ENCODE measurements at places on chromosomes 12 and 14.

GRCh38 chr14:72616294-72616693, 277.6 kb downstream of the DPF3 start:
- no peak for DNase-seq

GRCh38 chr12:52063981-52064649, 5.7 kb upstream of the ATG101 start:
- peak; percentile 89 for DNase-seq

GRCh38 chr14:20781803-20782202, 735 bp downstream of the RNASE6 start:
- DNase-seq: no peak

GRCh38 chr12:124964251-124964650, 24.7 kb downstream of the DHX37 start:
- no peak for DNase-seq

- DNase-seq: no peak
Measured at GRCh38 chr12:82818271-82819035, 131.7 kb downstream of the TMTC2 start.

DNA sequence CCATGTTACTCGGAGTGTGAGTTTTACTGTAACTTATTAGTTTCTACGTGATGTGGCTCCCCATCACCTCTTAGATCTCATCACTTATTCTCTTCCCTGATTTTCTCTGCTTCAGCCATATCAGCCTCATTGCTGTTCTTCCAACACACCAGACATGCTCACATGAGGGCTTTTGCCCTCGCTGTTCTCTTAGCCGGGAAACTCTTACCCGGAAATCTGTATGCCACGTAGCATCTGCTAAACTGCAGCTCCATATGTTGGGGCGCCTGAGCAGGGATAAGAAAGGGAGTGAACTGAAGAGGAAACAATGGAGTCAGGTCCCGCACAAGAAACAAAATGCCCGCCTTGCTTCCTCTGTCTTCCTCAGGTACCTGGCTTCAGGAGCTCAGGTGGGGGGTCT, 16.6 kb downstream of the SMUG1 start:
- no peak for DNase-seq

GRCh38 chr12:47249082-47249481, 169.3 kb upstream of the AMIGO2 start:
- DNase-seq: no peak

GRCh38 chr14:84128050-84128449, 1401.9 kb upstream of the FLRT2 start:
- DNase-seq: no peak

- no peak for DNase-seq
Measured at GRCh38 chr12:97216848-97217247, 245.8 kb upstream of the RMST start.

DNA sequence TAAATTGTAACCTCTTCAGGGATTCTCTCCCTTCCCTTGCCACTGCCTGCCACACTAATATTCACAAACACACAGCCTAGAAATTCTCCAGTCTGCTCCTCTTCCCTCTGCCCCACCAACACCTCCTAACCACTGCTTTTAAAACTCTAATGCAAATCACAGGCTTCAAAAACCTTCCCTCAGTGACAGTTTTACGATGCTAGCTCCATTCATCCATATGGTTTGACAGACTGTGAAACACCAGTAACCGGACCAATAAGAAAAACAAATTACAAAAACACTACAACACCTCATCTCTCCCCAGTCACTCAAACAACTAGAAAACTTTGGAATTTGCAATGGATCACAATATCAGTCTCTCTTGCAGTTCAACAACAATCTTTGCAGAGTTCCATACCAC, 5.7 kb downstream of the DPF3 start:
- no peak for DNase-seq

DNA sequence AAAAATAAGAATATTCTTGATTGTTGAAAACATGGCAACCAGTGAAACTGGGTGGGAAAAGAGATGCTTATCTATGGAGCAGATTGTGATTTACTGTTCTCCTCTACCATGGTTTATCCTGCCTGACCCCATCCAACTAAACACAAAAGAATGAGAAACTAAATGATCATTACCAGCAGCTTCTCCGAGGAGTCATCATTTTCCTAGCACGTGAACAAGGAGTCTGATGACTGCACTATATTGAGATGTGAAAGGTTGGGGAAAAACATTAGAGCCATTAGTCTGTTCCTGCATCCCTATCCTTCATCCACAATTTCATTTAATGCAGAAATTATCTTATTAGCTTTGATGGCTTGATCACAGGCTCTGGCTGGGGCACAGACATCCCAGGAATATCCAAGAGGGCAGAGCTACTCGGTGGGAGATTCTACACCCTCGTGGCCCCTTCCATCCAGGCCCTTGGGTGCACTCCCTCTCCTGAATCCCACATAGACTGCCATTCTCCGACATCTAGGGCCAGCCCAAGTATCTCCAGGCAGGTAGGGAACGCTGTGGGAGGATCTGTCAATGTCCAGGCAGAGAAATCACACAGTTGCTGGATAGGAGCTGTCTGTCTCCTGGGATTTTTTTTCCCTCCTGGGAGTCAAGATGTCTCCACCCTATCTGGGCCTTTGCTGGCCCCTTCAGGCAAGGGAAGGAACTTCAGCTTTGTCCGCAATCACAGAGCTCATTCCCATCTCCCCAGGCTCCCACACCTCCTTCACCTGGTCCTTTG, 43.3 kb upstream of the DHRS4 start:
- DNase-seq: peak; percentile 70

GRCh38 chr12:52369211-52369610, 1.9 kb upstream of the KRT85 start:
- DNase-seq: no peak

GRCh38 chr12:50676756-50677155, 87.1 kb upstream of the ATF1 start:
- no peak for DNase-seq

- DNase-seq: peak; percentile 28
Measured at GRCh38 chr14:87888136-87888999, 104.6 kb downstream of the GALC start.

GRCh38 chr12:119574255-119574654, 19.3 kb upstream of the TMEM233 start:
- no peak for DNase-seq

DNA sequence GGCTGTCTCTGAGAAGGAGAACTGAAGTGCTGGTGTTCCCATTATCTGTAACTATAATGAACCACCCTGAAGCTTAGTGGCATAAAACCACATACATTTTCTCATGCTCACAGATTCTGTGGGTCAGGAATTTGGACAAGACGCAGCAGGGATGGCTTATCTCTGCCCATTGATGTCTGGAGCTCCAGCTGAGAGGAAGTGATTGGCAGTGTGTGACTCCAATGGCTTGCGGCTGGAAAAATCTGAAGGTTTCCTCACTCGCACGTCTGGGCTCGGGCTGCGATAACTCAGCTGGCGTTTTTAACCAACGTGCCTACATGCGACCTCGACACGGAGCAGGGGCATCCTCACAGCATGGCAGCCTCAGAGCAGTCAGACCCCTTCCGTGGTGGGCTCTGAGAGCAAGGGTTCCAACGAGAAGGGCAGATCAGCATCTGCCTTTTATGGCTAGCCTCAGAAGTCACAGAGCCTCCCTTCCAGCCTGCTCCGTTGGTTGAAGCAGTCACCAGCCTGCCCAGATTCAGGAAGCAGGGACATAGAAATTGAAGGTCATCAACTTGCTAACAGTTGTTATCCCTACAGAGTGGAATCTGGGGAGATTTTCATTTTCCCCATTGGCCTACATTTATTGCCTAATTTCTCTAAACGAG, 143.3 kb upstream of the BCL2L14 start:
- DNase-seq: no peak

DNA sequence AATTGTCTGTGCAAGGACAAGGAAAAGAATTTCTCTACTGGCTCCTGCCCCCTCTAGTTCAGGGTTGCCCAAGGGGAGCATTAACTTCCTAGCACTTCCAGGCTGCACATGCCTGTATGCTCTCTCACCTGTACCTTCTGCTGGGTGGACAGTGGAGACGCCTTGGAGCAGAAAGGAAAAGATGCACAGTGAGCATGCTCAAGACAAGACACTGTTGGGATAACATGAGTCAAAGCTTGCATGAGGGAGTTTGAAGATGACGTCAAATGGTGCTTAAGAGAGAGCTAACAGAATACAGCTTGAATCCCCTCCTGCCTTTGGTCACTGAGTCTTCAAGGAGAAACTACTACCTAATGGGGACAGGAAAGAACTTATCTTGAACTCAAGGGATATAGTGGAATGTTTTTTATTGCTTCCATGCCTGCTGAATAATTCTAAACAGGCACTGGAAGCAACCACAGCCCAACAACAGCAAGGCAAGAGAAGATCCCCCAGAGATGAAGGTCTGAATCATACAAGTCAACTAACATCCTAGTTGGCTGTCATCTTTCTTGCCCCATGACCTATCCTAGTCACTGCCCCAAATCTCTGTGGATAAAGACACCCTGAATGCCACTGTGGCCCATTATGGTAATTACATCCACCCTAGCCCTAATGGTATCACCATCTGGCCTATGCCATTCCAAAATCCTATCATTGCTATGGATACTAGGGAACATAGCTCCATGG, 23.5 kb downstream of the RPS6KA5 start:
- no peak for DNase-seq

DNA sequence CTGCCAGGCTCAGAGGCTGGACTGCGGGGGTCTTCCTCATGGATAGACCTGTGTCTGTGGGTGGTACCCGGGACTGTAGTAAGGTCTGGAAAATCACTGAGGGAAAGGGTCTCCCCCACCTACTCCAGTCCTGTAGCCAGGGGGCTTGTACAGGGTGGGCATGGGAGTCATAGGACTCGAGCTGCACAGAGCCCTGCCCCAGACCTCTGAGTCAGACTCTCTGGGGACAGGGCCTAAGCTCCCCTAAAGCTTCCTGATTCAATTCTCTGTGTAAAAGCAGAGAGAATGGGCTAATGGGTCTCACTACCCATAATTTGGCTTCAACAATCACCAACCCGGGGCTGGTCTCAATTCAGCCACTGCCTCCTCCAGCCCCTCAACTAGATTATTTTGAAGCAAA, 27.0 kb downstream of the LRTM2 start:
- no peak for DNase-seq

DNA sequence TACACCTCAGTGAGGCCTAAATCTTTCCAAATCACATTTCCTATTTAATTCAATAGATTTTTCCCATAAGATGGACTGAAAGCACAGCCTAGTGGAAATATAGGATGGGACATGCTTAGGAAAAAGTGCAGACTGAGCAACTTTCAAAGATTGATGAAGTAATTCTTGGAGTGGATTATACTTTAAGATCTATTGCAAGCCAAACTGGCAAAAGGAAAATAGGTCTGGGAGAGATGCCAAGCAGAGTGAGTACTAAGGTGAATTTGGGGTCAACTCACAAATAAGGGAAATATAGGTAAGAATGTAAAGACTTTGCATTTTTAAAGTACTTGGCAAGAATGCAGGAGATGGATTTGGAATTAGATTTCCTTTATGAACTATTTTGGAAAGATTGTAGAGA, 170.2 kb upstream of the FOXG1 start:
- DNase-seq: no peak

DNA sequence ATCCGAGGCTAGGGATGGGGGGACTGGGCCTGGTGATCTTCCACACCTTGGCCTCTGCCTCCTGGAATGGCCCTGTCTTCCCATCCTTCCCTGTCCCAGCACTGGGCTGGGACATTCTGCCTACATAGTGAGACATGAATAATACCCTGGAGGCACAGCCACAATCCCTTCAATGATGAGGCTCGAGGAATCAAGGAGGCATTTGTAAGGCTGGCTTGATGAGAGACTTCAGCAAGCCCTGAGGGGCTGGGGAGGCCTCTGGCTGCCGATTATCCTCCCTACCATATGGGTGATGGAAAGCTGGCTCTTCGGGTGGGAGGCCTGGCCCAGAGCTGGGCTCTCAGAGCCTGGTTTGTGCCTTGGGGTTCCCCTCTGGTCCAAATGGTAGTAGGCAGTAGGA, 92.5 kb downstream of the CALM1 start:
- no peak for DNase-seq

- DNase-seq: no peak
Measured at GRCh38 chr14:23641915-23642588, 5.9 kb downstream of the DHRS2 start.

GRCh38 chr14:68667313-68667791, 125.5 kb downstream of the ZFP36L1 start:
- no peak for DNase-seq

DNA sequence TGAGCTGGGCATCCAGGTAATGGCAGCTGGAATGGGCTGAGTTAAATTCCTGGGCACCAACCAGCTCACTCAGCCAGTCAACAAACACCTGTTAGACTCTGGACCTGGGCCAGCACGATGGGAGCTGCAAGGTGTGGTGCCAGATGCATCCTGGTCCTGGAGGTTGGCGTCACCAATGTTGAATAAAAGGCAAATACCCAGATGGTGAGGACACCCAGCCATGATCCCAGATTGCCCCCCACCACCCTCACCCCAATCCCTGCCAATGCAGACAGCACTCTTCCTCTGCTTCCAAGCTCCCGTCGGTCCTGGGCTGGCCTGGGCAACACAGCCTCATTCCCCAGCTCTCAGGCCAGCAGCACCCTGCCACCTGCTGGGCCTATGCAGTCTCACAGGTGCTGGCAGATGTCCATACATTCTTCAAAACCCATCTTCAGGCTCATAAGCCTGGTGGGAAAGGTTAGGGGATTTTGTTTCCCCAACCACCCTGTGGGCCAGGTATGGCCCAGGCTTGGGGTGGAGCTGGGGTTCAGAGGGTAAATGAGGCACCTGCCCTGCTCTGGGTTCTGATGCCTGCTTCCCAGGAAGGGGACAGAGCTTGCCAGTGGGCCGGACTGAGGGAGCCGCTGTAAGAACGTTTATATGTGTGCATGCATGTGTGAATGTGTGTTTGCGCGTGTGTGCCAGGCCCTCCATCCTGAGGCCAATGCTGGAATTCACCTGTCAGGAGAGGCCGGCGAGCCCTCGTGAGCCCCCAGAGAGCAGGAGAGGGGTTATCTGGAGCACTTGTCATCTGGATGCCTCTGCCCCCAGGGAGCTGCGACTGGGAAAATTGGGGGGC, 58.0 kb downstream of the LGMN start:
- peak; percentile 56 for DNase-seq

- DNase-seq: no peak
Measured at GRCh38 chr12:8676651-8677050, 14.0 kb upstream of the MFAP5 start.
